ENCODE measurements at places on chromosomes 13 and 19.

- DNase-seq, result peak; percentile 66
These were observed 59.0 kb downstream of the KLF2 start for GRCh38 chr19:16383584-16384161.

GRCh38 chr13:62302341-62302740 is 886.7 kb upstream of the PCDH20 start:
- DNase-seq, result no peak

DNA sequence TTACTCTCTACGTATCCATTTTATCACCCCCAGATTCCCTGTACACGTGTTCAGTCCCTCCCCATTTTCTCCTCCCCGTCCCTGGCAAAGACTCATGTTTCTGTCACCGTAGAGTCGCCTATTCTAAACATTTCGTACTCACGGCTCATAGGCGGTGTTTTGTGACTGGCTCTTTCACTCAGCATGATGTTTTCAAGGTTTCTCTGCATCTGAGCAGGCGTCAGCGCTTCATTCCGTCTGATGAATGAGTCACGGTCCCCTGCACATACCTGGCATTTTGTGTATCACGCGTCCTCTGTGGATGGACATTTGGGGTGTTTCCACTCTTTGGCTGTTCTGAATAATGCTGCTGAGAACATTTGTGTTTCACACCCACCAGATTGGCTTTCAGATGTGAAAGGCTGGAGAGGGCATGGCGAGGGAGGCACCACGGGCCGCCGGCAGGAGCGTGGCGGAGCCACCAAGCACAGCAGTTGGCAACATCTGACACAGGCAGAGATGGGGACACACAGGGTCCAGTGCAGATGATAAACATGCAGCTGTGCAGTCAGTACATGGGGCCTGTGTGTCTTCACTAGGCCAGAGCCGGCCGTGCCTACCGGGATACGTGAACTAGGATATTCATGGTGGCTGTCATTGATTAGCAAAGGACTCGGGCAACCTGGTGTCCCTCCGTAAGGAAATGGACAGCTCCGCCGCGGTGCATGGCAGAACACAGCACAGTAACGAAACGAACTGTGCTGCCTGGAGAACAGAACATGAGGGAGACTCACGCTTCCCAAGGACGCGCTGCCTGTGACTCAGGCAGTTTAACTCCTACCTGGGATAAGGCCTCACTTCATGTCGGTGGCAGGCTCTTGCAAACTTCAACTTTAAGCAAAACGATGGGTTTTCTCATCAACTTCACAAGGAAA is 117.2 kb downstream of the ATP11A start:
- DNase-seq, result no peak

DNA sequence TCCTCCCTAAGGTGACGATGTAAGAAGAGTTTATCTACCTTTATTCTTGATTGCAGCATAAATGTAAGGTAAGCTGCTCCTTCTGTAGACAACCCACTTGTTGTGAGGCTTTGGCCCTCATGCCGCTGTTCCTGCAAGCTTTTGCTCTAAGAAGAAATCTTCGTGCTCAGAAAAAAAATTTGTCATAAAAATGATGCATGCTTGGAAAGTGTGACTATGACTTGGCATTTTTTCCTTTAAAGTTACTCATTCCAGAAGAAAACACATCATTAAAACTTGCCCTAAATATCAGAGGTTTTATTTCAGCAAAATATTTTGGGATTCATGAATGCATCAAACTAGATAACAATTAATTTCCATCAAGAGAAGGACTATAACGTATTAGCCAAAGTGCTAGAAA is 39.8 kb downstream of the KCTD12 start:
- DNase-seq, result no peak

- no peak for DNase-seq
These were observed 7.5 kb upstream of the CEBPA start for GRCh38 chr19:33309826-33310225.

GRCh38 chr13:47413112-47413511 is 516.3 kb upstream of the HTR2A start:
- DNase-seq, result no peak

- no peak for DNase-seq
These were observed 28.3 kb downstream of the OR10H4 start for GRCh38 chr19:15976836-15977689.

DNA sequence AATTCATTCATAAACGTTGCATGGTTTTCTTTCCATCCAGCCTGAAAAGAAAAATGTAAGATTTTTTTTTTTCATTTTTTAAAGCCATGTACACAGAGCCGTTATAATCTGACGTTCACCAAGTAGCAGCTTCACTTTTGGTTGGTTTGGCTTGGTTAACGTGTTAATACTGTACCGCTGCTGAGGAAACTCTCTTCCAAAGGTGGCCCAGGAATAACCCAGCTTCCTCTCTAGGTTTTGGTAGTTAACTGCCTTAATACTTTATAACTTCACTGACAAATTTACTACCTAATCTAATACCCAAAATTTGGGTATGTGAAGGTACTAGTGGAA is 1.7 kb downstream of the INTS6 start:
- no peak for DNase-seq

DNA sequence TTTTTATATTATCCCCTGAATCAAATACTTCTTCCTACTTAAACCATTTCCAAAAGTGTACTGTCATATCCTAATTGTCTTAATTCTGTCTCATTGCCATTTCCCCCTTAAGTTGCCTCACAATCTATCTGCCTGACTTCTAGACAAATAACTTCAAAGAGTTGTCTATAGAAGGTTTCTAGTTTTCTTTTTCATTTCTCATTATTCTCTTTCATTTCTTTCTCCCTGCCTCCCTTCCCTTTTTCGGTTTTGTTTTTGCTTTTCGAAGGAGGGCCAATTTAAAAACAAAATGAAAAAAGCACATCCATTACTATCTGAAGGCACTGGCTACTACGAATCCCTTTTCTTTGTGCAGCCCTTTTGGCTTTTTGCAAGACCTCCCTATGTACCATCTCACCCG is 367.2 kb downstream of the DNAJC15 start:
- no peak for DNase-seq

DNA sequence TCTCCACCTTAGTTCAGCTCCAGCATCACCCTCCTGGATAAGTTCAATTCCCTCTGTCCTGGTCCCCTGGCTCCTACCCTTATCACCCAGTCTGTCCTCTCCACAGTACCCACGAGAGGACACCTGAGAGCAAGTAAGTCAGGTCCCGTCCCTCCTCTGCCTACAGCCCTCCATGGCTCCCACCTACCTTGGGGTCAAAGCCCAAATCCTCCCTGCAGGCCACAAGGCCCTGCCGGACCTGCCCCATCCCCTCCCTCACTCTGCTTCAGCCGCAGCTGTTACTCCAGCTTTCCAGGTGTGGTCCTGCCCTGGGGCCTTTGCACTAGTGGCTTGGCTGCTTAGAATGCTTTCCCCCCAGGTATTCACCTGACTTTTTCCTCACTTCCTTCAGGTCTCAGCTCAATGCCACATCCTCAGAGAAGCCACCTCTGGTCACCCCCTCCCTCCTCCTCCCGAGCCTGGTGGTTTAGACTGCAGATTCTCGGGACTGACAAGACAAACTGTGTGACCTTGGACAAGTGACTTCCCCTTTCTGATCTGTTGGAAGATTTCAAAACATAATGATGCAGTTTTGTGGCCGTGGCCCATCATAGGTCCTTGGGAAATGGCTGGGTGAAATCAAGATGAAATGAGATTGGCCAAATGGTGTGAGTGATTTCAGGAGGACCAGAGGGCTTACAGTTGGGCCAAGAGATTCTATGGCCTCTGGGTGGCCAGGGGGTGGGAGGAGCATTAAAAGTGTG is 3.6 kb downstream of the TUBB4A start:
- DNase-seq, result no peak

- no peak for DNase-seq
These were observed 4.7 kb downstream of the KCTD4 start for GRCh38 chr13:45196096-45196495.

DNA sequence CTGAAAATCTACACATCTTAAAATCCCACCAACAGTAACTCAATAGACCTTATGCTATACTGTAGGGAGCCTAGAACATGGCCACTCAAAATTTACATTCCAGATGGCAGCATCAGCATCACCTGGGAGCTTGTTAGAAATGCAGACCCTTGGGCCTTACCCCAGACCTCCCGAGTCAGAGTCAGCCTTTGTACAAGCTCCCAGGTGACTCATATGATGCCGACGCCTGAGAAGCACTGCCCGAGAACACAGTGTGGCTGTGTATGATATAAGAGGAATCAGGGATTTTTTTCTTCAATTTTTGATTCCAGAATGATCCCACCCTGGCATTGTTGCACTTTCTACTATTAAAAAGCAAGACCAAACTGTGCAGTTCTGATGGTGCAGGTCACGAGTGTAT is 35.9 kb upstream of the CNMD start:
- DNase-seq, result no peak

DNA sequence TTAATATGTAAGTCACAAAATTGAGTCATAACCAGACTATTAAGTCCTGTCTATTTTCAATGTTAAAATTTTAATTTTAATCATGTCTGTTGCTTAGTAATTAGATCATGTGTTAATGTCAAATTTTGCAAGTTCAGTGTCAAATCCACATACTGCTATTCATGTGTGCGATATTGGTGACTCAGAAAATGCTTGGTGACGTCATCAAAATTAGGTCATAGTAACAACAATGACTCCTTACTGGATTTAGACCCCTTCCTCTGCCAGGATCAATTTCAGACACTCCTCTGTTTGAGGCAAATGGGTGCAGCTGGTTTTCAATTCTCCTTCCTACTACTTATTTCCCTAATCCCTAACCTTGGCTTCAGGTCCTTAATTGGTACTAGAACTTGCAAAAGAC is 1394.3 kb upstream of the SLC10A2 start:
- DNase-seq, result no peak

DNA sequence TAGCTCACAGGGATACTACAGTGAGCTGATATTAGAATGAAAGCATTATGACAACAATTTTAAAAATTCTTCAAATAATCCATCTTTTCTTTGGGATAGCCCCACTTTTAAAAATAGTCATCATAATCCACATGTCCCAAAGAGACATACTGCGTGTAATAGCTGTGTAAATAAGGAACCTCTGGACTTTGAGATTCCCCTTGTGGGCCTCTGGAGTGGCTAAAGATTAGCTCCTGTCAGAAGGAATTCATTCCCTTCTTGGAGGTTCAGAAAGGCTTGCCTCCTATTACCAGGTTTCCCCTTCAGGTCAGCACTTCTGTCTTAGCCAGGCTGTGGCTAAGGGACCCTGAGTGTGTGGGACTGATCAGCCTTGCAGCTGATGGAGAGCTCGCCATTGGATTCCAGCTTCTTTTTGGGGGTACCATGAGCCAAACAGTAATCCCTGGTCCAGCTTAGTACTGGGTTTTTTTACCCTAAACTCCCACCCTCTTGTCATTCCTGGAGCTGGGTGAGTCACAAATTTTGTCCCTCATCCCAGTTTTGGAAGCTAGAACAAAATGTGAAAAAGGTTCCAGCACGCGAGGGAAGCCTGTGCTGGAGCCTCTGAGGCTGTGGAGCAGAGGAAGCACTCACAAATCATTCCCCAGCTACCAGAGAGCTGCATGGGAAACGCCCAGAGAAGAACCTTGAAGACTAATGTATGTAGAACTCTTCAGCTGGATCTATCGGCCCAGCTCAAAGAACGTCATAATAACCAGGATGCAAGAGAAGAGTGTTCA is 96.7 kb downstream of the RNASEH2B start:
- DNase-seq, result no peak

DNA sequence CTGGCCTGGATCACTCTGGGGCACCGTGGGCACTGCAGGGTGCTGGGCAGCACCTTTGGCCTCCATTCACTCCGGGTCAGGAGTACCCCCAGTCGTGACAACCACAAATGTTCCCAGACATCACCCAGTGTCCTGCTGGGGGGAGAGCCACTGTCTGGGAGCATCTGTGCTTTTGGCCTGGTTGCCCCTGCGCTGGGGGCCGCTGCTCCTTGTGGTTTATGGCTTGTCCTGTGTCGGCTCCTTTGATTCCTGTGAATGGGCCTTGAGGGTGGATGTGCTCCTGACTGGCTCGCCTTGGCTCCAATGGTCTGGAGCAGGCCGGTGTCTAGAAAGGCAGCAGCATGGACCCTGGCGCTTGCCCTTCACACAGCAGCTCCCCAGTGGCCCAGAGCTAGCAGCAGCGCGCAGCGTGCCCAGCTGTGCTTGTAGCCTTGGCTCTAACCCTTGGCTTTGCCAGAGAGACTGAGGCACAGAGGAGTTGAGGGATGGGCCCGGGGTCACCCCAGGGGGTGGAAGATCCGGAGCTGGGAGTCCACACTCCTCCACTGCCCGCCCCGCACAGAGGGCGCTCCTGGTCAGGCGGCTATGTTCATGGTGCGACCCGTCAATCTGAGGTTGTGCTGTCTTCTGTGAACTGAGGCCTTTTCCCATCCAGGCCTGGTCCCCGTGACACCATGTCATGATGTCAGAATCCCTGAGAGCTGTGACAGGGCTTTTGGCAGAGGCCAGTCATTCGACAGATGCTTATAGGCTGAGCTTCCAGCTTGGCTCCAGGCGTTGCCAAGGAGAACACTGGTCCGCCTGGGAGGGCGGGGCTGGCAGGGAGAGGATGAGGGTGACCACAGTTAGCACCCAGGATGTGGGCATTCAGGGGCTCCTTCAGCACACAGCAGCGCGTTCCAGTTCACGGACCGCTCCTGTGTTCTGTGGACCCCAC is 4.1 kb downstream of the DAZAP1 start:
- no peak for DNase-seq

DNA sequence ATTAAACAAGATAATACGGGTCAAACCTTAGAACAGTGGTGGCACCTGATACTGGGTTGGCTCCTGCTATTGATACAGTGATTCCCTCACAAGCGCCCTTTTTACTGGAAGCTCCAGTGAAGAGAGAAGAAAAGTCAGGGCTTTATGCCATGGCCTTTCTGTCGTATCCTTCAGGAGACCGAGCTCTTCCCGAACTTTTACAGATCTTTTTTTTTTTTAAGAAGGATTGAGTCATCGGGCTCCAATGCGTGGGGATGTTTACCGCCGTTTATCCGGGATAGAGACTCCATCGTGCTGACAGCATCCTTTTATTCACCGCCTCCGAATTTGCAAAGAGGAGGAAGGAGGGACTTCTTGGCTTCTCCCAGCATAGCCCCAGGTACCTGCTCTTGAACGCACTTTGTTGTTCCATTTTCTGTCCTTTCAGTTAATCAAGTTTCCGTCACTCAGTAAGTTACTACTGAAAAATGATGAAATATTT is 574 bp downstream of the ZNF227 start:
- peak; percentile 47 for DNase-seq
